ENCODE measurements at places on chromosomes 12 and 14. TPM values are rescaled to one million over a fixed set of nuclear protein-coding genes. Genes with fewer than 3 reads are reported as not detected.

TMEM119 gene
- 0.09 TPM for total RNA-seq

CLEC2A gene
- total RNA-seq: not detected

KRT79 gene
- 0.12 TPM for total RNA-seq

RPGRIP1 gene
- total RNA-seq: not detected

PLEKHG7 gene
- not detected for total RNA-seq
